ENCODE measurements at places on chromosomes 4 and X.

DNA sequence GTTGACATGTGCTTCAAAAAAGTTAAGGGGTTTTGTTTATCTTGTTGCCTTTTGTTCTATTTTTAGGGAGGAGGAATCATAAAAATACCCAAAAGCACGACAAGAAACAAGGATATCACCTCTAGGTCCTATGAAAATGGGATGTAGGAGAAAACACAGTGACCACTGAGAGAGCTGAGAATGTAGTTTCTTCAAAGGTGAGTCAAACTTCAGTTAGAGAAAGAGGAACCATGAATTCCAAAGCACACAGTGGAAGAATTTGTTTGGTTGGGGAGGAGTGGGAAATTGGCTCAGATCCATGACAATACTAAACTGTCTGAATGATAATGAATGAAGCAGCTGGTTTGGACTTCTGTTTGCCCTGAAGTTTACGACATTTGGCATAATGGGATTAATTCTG is 19.1 kb upstream of the FRYL start:
- DNase-seq: no peak

DNA sequence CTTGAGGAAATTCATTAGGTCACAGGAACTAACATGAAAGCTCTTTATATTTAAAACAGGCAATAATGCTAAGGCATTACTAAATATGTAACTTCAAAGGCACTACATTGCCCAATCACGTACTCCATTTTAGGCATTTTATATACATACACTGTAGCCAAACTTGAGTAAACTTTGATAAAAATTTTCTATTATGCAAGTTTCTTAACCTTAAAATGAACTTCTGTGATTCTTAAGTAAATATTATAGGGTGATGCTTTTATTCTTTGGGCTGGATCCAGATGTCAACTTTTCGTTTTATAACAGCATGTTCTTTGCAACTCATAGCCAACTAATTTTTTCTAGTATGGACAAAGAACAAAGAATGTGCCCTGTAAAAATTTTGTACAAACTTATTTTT is 28.3 kb upstream of the MAP9 start:
- DNase-seq: no peak

DNA sequence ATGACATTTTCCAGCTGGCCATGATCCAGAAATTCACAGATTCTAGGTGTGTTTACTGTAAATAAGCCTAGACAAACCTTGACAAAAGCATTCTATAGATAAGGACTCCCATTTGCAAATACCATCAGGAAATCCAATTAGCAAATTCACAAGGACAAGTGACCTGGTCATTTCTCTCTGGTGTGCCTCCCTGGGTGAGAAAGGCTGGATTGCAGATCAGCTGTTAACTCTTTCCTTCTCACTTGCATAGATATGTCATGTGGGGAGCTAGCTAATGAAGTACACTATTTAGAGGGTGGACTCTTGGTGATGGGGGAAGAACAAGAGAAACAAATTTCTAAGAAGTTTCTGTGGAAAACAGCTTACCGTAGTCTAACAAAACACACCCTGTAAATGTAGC is 58.9 kb downstream of the MOSPD2 start:
- DNase-seq: no peak

- DNase-seq: no peak
Measured at GRCh38 chr4:813900-814299, 12.0 kb downstream of the CPLX1 start.

- DNase-seq: no peak
Measured at GRCh38 chr4:9925750-9926439, 95.4 kb downstream of the SLC2A9 start.

DNA sequence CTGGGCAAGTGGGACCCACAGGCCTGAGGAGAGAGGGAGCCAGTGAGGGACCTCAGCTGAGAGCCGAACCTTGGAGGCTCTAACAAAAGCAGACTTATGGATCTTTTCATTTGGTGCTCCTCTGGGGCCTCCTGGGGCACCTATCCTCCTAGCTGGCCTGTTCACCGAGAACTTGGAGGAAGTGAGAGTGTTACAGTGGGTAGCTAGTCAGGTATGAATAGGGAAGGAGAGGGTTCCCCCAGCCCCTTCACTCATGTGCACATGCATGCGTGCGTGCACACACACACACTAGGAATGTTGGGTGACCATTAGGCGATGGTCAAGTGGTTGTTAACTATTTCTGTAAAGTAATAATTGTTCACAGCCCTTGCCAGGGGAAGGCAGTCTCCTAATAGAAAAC is 18.6 kb upstream of the TMEM185A start:
- no peak for DNase-seq

DNA sequence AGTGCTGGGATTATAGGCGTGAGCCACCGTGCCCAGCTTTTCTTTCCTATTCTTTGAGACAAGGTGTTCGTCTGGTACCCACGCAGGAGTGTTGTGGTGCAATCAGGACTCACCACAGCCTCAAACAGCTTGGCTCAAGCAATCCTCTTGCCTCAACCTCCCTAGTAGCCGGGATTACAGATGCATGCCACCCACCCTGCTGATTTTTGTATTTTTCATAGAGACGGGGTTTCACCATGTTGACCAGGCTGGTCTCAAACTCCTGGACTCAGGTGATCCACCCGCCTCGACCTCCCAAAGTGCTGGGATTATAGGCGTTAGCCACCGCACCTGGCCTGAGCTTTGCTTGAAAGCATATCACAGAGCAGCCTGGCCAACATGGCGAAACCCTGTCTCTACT is 1.5 kb upstream of the CRLF2 start:
- no peak for DNase-seq
